Fibroblast of the aortic adventitia (primary cell): ENCODE measurements at places on chromosomes 3 and 15.
A peak's percentile ranks its signal among the peaks of the same experiment; 100 is the strongest.

GRCh38 chr15:69154684-69155083 lies 5.8 kb upstream of the GLCE start:
- DNase-seq = peak; percentile 78

- DNase-seq = no peak
Observed at GRCh38 chr3:169362868-169363267, 300.6 kb downstream of the MECOM start.

DNA sequence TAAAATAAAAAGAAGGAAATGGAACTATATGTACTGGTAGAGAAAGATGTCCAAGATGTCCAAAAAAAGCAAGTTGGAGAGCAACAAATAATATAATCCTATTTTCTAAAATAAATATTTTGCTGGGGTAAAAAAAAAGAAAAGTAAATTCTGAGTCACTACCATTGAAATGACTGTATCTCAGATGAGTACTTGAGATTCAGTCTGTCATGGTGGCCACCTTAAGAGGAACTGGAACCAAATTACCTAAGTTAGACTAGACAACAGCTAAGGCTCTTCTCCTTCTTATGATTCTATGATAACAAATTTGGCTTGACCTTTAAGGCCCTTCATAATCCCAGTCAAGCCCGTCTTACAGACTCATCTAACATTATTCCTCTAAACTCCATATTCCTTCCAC lies 270.6 kb upstream of the HES1 start:
- DNase-seq = no peak

DNA sequence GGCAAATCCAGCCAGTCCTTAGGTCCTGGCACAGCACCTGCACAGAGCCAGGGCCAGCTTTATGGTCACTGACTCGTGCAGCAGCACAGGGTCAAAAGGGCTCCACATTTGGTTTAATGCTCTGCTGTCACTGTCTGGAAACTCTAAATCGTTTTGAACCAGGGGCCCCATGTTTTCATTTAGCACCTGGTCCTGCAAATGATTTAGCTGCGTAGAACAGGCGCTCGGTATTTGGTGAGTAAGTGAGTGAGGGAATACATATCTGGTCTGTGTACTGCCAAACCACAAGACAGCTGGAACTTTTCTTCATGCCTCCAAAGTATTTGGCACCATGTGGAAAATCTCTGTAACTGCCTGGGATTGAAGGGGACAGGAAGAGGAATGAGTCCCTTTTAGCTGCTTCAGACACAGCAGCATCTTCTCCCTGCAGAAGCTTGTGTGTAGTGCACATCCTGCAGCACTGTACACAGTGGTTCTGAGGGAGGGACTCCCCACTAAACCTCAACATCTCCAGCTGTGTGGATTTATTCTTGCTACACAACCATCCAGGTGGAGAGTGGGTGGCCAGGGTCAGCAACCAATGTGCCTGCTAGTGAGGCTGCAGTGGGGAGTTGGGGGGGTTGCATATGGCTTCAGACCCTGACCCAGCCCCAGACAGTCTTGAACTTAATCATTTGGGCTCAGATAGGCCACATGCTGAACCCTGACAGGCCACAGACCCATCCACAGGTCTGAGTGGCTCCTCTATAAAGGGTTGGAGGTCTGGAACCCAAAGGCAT lies 1.1 kb downstream of the SH2D7 start:
- DNase-seq = peak; percentile 93

DNA sequence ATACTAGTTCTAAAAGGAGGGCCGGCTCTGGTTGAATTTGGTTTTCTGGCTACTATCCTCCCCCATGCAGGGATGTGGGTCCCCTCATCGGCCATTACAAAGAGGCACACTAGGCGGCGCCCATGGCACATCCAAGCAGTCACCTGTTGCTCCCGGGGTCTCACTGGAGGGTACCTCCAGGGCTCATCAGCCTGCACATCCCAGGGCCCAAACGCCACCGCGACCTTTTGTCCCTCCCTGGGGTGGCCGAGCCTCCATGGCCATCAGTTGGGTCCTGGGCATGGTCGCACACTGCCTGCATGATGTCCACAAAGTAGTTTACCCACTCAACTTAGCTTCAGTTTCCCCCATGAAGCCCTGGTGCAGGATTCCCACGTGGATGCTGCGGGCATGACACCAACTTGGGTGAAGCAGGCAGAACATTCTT lies 28.3 kb downstream of the IDH3A start:
- DNase-seq = peak; percentile 10

DNA sequence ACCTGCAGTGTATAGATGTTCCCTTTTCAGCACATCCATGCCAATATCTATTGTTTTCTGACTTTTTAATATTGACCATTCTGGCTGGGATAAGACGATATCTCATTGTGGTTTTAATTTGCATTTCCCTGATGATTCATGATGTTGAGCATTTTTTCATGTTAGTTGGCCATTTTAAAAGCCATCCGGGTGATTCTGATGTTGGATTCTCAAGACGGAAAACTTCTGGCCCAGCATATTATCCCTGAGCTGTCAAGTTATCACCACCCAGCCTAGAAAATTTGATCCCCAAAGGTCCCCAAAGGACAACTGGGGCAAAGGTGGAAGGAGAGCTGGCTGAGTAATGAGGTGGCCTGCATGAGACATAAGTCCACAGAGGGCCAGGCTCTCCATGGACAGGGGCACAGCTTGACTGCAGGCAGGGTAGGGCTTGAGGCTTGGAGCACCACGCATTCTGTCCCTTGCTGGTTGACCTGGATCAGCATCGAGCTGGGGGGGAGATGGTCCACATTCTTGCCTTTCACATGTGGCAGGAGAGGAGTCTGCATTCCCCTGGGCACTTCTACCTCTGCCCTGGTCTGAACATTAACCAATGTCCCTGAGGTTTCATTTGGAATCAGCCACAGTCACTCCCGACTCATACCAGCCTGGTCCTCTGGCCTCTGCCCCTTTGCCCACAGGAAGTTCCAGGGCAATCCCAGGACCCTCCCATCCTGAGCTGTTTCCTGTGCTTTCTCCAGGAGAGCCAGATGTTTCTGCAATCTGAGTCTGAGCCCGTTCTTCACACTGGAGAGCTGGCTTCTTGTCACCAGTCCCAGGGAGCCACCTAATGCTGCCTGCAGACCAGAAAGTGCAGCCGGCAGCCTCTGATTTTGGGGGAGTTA lies 69.2 kb downstream of the ISG20 start:
- DNase-seq = peak; percentile 12

DNA sequence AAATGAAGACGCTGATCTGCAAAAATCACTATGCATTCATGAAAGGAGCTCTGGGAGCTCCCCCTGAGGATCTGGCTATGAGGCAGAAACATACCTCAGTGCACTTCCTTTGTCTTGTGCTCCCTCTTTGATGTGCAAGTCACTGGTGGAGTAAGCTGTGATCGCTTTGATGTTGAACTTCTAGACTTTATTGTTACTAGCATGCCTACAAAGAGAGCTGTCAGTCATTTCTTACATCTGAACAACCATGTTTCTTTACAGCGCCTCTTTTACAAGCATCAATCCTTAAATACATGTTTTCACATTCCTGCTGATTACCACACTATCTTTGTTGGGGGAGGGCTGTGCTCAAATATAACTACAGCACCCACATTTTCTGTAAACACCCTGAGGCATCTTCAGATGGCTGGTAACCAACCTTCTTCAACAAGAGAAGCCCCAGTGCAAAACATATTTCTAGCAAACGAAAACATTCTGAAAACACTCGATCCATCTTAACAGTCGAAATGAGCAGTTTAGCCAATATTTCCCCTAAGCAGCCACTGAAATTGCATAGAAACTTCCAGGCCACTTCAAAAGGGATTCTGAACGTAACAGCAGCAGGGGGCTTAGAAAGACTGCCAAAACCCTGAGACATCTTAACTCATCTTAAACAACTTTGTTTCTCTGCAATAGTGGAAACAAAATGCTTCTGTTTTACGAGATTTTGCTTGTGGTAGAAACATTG lies 101.9 kb upstream of the ICE2 start:
- no peak for DNase-seq

GRCh38 chr15:71632576-71633195 lies 177.7 kb upstream of the NR2E3 start:
- no peak for DNase-seq

GRCh38 chr3:182413682-182414081 lies 379.6 kb upstream of the ATP11B start:
- no peak for DNase-seq

- no peak for DNase-seq
Observed at GRCh38 chr3:186986816-186987215, 56.5 kb downstream of the ST6GAL1 start.

DNA sequence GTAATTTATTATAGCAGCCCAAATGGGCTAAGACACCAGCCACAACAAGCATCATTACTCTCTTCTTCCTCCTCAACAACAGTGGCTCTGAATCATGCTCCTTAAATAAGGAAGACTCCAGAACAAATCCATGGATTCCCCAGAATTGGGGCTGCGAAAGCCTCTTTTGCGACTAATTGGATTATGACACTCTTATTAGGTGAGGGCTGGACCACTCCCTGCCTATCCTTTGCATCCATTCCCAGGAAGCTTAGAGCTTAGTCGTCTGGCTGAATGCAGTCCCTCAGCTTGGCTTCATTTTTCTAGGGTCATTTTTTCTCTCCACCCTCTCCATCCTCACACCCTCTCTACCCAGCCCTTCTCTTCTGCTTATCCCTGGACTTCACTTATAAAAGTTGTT lies 227.7 kb downstream of the ZNF621 start:
- DNase-seq = no peak

DNA sequence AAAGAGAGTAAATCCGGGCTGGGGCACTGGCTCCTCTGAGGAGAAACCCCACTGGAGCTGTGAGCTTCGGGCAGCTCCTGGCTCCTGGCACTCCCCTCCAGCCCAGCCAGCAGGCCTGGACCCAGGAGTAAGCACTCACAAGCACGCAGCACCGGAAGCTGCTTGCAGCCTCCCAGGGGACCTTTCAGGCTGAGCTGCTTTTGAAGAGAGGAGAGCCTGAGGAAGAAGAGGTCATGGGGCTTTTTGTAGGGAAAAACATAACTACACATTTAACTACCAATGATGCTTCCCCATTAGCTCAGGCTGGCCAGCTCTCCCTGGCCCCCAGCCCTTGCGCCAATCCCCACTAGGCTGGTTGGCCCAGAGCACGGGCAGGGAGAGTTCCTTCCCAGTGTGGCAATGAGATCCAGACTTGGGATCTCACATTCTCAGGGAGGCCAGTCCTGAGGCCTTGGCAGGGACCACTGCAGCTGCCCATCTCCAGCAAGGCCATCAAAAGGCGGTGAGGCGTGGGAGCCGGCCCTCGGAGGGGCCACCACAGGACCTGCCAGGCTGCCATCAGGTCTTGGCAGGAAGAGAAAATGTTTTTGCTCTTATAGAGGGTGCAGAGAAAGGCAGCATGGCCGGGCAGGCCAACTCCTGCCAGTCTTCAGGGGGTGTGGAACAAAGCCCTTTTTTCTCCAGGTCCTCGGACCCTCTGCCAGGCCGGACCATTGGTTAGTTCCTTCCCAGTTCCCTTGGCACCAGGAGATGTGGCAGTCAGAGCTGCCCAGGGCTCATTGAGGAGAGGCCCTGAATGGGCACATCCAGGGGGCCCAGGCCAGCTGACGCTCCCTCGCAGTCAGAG lies 41.5 kb upstream of the MFGE8 start:
- peak; percentile 64 for DNase-seq

DNA sequence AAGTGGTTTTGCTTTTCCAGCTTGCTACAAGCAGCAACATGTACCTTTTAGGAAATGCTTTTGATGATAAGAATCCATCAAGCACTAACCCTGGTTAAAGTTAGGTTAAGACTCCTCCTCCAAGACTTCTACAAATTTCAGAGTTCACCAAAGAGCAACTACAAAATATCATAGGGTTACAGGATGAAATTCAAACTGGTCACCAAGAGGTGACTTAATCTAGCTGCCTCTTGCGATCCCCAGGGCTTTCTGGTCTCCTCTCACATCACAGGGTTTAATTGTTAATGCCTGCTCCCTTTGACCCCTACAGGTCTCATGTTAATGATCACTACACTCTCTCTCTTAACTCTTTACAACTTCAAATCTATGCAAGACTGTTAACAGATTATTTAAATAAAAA lies 66.5 kb downstream of the DPH6 start:
- no peak for DNase-seq

DNA sequence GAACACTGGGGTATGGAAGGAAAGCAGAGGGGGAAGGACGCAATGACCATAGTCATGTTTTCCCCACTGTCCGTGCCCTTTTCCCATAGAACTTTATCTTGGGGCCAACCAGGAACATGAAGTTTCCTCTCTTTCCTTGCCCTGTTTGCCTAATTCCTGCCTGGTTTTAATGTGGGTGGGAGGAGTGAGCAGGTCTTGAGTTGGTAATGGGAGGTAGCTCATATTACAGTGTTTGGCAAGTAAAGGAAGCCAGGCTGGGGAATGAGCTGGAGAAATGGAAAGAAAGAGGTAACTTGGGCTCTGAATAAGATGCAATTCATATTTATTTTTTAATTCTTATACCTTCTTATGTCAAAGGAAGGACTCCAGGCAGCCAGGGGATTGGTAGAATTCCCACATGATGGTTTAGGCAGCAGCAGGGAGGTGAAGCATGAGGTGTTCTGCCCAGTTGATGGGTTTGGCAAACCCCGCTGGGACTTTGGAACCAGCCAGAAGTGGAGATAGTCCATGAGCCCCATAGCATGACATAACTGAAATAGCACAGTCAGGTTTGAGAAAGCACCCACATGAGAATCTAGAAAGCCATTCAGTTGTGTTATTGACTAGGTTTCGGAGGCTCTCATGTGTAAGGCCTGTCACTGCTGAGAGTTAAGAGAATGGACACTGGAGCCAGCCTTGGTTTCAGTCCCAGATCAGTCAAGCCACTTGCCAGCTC lies 60.0 kb downstream of the CCK start:
- DNase-seq = no peak

DNA sequence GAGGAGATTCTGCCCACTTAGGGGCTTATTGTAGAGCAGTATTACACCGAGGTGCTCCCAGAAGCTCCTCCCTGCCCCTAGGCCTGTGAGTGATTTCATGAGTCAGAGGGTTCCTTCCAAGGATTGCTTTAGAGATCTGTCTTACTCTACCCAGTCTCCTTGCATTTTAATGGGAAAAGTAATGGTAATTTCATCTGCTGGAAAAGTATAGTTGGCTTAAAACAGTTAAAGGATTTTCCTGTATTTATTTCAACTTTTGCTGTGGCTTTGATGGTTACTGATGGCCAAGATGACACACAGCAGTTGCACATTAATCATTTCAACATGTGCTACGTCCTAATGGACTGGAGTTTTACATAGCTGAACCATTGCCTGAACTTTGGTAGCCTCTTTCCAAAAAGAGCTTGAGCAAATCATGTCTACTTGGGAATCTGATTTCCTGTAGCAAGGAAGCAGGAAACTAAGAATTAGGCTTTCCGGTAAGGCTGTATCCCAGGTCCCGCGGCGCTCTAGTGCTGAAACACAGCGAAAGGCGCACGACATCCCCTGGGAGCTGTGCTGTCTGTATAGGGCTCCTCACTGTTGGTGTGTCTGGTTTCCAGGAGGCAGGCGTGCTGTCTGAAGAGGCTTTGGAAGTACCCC lies 9.2 kb upstream of the PGPEP1L start:
- peak; percentile 65 for DNase-seq

- DNase-seq = peak; percentile 0
Observed at GRCh38 chr15:53811530-53811929, 52.1 kb upstream of the WDR72 start.

GRCh38 chr15:57285386-57285785 lies 90.9 kb upstream of the CGNL1 start:
- no peak for DNase-seq

- no peak for DNase-seq
Observed at GRCh38 chr3:113908133-113908532, 39.7 kb upstream of the ZDHHC23 start.

- peak; percentile 75 for DNase-seq
Observed at GRCh38 chr3:66938338-66938963, 59.7 kb upstream of the KBTBD8 start.

GRCh38 chr15:77723756-77724155 lies 91.0 kb upstream of the LINGO1 start:
- DNase-seq = no peak

GRCh38 chr3:45443459-45443858 lies 55.1 kb downstream of the LARS2 start:
- no peak for DNase-seq
